ENCODE measurements at places on chromosomes 6 and 20.

DNA sequence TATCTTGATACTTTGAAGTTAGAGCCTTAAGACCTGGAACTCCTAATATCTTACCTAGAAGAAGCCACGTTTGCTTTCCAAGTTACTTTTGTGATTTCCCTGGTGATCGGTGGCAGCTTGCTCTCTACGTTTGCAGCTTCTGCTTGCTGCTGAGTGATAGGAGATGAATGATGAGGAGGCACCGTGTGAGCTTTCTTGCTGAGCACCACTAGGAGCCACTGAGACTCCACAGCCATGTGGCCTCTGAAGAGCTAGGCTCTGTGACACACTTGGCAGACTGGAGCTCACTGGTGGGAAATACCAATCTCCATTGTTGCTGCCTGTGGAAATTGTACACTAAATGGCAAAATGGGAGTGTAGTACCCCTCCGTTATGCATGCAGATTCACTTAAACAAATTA lies 161.8 kb downstream of the IBTK start:
- no peak for DNase-seq

DNA sequence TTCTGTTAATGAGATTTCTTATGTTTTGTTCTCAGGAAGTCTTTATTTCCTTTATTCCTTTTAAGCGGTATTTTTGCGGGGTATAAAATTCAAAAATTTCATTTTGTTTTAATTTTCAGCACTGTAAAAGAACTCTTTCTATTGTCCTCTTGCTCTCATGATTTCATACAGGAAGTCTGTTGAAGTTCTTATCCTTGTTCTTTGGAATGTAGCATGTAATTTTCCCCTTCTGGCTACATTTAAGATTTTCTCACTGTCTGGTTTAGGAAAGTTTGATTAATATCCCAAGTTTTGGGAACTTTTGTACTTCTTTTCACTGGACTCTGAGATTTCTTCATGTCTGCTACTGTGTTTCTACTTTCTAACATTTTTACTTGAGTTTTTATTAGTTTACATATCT lies 581.4 kb upstream of the GJE1 start:
- peak; percentile 13 for DNase-seq

DNA sequence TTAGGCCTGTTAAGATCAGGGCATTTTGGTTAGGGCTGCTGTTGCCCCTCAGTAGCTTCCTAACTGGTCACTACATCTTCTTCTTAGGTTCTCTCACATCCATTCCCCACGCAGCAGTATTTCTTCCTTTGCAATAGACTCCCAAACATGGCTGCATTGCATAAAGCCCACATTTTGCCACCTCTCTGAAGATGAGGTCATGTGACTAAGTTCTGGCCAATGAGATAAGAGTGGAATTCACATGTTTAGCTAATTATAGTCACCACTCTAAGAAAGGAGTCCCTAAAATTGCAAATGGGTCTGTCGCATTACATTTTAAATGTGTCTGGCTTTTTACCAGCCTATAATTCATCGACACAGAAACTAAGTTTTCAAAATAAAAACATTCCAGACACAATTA lies 9.3 kb upstream of the DOK5 start:
- no peak for DNase-seq

DNA sequence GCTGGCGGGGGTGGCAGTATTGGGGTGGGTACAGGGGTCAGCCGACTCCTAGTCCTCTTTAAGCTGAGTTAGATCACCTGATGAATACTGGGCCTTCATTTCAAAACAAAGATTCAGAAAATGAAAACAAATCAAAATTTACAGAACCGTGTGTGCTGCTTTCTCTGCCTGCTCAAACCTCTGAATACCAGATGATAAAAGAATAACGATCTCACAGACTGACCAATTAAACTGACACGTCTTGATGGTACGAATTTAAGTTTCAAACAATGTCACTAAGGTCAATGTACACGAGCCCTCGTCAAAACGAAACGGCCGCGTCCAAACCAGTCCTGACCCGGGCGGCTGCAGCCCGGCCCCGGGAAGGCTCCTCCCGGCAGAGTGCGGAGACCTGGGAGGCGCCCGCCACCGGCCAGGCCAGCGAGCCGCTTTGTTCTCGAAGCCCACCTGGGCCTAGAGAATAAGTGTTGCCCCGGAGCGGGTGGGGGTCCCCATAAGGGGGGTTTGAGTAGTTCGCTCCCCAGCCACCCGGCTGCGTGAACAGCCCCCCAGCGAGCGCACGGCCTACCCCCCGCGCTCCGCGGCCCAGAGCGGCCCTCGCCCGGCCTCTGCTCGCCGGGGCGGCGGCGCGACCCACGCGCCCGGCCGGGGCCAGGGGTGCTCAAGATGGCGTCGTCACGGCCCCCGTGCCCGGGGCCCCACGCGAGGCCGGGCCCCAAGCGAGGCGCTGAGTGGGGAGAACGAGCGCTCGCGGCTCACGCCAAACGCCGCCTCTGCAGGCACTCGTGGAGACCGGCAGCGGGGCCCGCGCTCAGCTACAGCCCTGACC lies 728 bp downstream of the PSMA7 start:
- DNase-seq: peak; percentile 21

- DNase-seq: no peak
Observed at GRCh38 chr6:16228709-16229665, 9.4 kb upstream of the GMPR start.

DNA sequence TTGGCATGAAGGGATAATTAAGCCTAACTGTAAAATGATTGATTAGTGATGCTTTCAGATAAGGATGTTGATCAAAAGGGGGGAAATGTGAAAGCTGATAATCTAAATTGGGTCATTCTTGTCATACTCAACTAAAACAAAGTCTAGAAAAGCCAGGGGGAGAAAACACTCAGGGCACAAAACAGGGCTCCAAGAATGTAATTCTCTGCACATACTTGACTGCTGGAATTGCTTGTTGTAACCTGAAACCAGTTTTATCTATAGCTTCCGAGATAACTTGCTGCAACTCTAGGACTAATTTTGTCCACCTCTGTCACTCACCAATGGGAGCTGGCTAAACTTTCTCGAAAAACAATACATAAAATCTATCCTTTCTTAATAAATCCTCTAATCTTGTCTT lies 310.3 kb downstream of the CLVS2 start:
- DNase-seq: no peak

DNA sequence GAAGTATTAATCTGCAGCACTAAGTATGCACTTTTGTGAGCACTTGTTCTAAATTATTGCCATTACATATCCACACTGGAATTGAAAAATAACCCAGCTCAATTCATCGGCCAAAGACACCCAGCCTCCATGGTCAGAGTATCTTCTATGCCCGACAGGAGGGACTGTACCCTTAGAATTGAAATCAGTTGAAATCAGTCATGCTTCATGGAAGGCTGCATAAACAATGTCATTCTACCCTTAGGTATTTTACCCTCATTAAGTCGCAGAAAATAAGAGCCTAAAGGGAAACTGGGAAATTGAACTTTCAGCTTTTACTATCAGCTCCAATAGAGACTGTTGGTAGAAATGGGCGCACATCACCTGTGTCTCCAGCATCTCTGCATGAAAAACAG lies 2.9 kb upstream of the RAMACL start:
- no peak for DNase-seq

GRCh38 chr6:101178748-101179147 lies 214.8 kb upstream of the GRIK2 start:
- DNase-seq: no peak

- DNase-seq: no peak
Observed at GRCh38 chr20:13288357-13288756, 67.3 kb downstream of the ISM1 start.

DNA sequence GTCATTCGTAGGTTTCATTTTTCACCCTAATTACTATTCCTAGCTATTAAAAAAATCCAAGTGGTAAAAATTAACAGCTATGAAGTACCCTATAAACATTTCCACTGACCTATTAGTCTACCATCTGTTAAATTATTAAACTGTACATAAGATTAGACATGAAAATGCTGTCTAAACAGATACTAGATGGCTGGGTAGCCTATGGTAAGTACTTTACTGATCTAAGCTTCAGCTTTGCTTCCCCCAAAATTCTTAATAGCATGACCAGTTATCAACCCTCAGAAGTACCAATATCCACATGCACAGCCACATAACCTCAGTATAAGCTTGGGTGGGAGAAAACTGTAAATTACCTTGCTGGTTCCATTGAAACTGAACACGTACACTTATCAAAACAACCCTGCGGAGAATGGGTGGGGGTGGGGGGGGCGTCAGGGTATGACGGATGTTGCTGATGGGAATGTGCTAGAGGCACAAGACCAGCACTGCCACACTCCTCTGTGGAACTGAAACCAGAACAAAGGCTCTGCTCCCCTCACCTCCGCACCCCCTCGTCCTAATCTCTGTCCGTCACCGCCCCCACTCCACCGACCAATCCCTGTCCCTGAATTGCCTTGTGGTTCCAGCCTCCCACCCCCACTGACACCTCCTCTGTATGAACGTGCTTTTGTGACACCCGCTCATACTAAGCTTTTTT lies 45.3 kb downstream of the B4GALT5 start:
- DNase-seq: no peak

DNA sequence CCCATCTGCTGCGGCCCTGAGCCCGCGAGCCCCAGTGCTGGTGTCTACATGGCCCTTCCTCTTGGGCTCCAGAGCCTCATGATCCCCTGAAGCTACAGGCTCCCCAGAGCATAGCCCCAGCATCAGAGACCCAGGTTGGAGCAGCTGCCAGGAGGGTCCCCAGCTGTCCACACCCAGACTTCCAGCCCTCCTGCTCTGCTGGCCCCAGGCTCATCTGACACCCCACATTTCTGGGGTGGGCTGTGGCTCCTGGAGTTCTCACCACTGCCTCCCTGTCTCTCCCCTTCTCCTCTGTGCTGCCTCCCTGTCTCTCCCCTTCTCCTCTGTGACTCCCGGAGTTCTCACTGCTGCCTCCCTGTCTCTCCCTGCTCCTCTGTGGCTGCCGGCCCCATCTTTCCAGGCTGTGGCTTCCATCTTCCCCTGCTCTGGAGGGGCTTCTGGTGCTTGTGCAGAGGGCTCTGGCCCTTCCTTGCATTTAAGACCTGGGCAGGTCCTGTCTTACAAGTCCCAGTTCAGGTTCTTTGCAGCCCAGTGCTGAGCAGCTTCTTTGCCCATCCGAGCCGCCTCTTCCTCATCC lies 108.1 kb downstream of the ERMARD start:
- no peak for DNase-seq

- no peak for DNase-seq
Observed at GRCh38 chr6:133314947-133315346, 73.8 kb downstream of the EYA4 start.

DNA sequence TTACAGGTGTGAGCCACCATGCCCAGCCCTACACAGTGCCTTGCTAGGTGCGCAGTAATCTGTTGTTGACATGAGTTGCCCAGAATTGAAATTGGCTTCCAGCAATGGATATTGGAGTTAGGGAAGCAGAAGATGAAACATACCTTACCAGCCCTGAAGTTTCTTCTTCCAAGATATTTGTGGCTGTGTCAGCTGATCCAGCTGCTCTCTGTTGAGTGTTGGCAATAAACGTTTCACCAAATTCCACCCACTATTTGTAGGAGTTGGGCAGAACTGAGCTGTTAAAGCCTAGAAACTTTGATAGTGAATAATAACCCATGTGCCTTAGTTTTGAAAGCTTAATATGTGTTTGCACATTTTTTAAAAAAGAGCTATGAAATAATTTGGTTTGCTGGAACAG lies 218.2 kb upstream of the SNX9 start:
- no peak for DNase-seq

- no peak for DNase-seq
Observed at GRCh38 chr6:118387921-118388701, 160.0 kb upstream of the PLN start.

- DNase-seq: no peak
Observed at GRCh38 chr6:75183099-75183541, 22.7 kb downstream of the COL12A1 start.

DNA sequence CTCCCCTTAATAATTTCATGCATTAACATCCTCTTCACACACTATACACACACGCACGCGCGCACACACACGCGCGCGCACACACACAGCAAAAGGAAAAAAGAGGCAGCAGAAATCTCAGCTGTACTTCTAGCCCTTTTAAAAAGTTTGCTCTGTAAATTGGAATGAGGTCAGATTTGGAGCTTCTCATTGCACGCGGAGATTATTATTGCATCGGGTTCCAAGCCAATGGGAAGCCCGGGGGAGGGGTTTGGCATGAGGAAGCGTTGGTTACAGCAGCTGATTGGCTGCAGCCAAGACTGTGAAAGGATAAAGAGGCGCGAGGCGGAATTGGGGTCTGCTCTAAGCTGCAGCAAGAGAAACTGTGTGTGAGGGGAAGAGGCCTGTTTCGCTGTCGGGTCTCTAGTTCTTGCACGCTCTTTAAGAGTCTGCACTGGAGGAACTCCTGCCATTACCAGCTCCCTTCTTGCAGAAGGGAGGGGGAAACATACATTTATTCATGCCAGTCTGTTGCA lies at the start of gene SOX4:
Gene SOX4 (plus strand): TSS at position 340 of the 515 bp plus-strand sequence. CDS start 784 bp downstream, outside the sequence.
- DNase-seq: peak; percentile 100

DNA sequence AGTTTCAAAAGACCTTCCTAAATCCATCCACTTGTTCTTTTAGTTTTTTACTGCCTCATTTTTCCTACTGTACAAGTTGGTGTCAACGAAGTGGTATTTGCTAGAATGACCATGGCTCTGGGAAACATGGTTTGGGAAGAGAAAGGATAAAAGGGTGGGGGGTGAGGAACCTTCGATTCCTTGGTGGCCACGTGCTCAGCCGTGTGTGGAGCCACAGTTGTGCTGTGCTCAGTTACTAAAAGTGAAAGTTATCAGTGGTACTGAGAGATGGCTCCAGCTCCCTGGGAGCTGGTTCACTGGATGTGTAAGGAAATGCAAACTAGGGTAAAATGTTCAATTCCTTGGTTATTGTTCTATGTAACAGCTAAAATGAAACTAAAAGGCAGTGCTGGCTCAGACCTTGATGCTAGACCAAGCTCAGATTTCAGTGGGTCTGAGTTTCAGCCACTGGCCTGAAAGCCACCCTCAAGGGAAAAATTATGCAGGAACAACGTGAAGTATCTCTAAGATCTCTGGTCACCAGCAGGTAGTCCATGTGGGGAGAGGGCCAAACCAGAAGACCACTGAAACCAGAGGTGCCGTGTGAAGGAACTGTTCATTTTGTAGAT lies 7.4 kb upstream of the SLC22A2 start:
- no peak for DNase-seq

- DNase-seq: no peak
Observed at GRCh38 chr6:113065611-113066010, 718.5 kb downstream of the RFPL4B start.

DNA sequence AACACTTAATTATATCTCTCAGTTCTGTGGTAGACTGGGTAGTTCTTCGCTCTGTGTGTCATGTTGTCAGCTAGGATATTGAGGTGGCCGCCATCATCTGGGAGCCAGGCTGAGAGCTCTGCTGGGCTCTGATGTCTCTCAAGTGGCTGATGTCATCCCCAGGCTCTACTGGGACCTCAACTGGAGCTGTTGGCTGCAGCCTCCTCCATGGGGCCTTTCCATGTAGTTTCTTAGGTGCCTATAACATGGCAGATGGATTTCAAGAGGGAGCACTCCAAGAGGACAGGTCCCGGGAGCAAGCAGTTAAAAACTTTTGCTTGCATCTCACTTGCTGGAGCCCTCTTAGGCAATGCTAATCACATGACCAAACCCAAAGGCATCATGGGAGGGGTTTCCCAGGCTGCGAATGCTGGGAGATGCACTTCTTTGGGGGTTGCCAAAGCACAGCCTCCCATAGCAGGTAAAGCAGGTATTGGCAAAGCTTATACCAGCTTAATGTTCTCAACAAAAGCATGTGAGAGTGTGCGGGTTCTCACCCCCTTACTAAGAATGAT lies 129.8 kb downstream of the TMEM242 start:
- no peak for DNase-seq

All from NCI-H1105 treated with DMSO at 0.1 percent for 48 hours (cell line).